Aorta (tissue), 5 donors: ENCODE measurements at places on chromosomes 5 and 9. TPM values are rescaled to one million over a fixed set of nuclear protein-coding genes. Genes with fewer than 3 reads are reported as not detected.

DNA sequence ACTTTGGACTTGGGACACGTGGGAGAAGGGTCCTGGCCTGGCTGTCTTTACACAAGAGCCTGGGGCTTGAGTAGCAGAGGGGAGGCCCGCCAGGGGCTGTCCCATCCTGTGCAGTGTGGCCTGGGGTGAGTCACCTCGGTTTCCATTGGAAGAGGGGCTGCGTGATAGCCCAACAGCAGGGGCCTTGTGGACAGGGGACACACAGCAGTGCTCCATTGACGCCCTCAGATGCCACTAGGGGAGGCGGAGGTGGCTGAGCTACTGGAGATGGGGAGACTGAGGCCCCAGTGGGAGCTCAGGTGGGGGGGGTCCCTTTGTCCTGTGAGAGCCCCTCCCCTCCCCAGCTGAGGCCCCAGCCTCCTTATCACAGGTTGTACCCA lies 50.0 kb upstream of the RNU6ATAC start:
- no peaks in the 10 kb centered on the region for H3K36me3 ChIP-seq
- H3K27ac ChIP-seq: no peak overlapping the region
- DNase-seq: peak; percentile 28
- H3K27me3 ChIP-seq: no peaks in the 10 kb centered on the region

DNA sequence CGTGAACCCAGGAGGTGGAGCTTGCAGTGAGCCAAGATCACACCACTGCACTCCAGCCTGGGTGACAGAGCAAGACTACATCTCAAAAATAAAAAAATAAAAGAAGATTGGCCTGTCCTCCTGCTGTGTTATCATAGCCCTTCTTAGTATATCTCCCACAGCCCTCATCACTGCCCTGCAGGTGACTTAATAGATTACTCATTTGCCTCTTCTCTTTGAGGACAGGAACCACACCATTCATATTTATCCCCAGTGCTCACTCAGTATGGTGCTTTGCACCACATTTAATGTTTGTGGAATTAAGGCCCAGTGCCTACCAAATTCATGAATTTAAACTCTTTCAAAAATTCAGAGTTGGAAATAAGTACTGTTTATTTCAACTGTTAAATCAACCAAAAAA lies 10.3 kb downstream of the IDNK start:
- H3K27me3 ChIP-seq: no peaks in the 10 kb centered on the region
- H3K4me1 ChIP-seq: no peaks in the 10 kb centered on the region
- no peak for DNase-seq
- H3K4me3 ChIP-seq: no peak overlapping the region

GRCh38 chr9:107224252-107224651 lies 58.8 kb upstream of the RAD23B start:
- H3K4me1 ChIP-seq: no peaks in the 10 kb centered on the region
- no peaks in the 10 kb centered on the region for H3K36me3 ChIP-seq
- H3K27ac ChIP-seq: no peak overlapping the region
- DNase-seq: no peak
- no peaks in the 10 kb centered on the region for H3K27me3 ChIP-seq

DNA sequence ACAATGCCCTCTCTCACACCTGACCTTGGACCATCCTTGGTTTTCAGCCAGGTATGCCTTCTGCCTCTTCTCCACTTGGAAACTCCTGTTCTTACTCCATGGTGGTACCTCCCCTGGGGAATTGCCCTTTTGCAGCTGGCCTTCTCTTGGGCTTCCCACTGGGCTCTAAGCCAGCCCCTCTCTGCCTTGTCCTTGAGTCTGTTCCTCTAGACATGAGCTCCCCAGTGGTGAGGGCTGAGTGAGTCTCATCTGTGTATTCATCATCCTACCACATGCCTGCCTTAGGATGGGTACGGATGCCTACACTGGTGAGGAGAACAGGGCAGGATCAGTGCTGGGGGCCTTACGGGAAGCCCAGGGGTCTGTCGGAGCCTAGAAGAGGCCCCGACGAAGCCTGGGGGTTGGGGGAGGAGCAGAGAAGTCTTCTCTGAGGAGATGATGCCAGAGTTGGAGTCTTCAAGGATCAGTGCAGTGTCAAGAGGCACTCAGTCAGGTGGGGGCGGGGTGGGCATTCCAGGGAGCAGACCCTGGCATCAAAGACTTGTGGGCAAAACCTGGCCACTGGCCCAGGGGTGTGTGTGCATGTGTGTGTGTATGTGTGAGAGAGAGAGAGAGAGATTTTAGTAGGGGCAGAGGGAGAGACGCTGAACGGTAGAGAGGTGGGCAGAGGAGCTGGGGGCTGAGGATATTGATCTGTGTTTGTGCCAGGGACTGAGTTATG lies 5.2 kb upstream of the CRB2 start:
- no peaks in the 10 kb centered on the region for H3K36me3 ChIP-seq
- DNase-seq: no peak
- H3K27me3 ChIP-seq: no peaks in the 10 kb centered on the region

ACO1 gene
- total RNA-seq: 30.5 TPM

COX7C gene
- total RNA-seq: 336 TPM

EGFL7 gene
- total RNA-seq: 78.6 TPM

SHISAL2B gene
- total RNA-seq: not detected

FKTN gene
- 15.5 TPM for total RNA-seq
